ENCODE measurements at places on chromosomes 13 and 19.

- peak; percentile 23 for DNase-seq
These were observed 75.5 kb downstream of the COL4A1 start for GRCh38 chr13:110231348-110232047.

DNA sequence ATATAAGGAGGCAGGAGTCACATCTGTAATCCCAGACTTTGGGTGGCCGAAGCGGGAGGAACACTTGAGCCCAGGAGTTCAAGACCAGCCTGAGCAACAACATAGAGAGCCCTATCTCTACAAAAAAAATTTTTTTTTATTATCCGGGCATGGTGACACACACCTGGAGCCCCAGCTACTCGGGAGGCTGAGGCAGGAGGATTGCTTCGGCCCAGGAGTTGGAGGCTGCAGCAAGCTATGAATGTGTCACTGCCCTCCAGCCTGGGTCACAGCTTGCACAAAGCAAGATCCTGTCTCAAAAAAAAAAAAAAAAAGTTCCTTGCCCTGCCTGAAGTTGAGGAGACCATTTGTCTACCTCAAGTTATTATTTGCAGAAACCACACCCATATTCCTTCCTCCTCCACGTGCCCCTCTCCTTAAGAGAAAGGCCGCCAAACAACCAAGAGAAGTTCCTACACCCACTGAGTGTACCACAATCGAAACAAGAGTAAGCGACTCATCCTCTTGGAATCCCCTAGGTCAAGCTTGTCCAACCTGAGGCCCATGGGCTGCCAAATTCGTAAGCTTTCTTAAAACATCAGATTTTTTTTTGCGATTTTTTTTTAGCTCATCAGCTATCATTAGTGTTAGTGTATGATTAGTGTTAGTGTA is 2.2 kb downstream of the ABCC4 start:
- no peak for DNase-seq

GRCh38 chr13:68057836-68058235 is 827.7 kb upstream of the PCDH9 start:
- DNase-seq, result no peak

DNA sequence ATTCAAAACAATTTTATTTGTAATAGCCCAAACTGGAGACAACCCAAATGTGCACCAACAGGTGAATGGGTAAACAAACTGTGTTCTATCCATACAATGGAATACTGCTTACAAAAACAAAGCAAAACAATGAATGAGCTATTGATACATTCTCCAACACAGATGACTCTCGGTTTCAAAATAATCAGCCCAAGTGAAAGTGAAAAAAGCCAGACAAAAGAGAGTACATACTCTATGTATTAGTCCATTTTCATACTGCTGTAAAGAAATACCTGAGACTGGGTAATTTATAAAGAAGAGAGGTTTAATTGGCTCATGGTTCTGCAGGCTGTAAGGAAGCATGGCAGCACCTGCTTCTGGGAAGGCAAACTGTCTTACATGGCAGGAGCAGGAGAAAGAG is 65.2 kb upstream of the LRCH1 start:
- no peak for DNase-seq

- no peak for DNase-seq
These were observed 8.0 kb upstream of the PRR19 start for GRCh38 chr19:42293948-42294347.

DNA sequence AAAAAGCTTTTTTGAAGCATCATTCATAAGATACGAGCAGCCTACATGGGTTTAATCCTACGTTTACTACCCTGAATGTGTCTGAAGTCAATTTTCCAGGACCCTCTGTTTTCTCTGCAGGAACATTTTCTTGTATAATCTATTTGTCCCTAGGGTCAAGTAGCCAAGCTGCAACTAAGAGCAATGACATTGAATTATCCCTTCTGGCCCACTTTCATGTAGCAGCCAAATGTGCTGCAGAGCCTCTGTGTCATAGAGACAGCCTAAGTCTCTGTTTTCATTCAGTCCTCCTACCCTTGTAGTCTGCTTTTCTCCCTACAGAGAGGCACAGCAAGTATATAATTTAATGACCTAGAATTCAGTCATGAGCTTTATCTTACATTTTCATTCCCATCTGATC is 82.1 kb downstream of the ZAR1L start:
- no peak for DNase-seq

- no peak for DNase-seq
These were observed 16.0 kb downstream of the APBA3 start for GRCh38 chr19:3745363-3746045.

DNA sequence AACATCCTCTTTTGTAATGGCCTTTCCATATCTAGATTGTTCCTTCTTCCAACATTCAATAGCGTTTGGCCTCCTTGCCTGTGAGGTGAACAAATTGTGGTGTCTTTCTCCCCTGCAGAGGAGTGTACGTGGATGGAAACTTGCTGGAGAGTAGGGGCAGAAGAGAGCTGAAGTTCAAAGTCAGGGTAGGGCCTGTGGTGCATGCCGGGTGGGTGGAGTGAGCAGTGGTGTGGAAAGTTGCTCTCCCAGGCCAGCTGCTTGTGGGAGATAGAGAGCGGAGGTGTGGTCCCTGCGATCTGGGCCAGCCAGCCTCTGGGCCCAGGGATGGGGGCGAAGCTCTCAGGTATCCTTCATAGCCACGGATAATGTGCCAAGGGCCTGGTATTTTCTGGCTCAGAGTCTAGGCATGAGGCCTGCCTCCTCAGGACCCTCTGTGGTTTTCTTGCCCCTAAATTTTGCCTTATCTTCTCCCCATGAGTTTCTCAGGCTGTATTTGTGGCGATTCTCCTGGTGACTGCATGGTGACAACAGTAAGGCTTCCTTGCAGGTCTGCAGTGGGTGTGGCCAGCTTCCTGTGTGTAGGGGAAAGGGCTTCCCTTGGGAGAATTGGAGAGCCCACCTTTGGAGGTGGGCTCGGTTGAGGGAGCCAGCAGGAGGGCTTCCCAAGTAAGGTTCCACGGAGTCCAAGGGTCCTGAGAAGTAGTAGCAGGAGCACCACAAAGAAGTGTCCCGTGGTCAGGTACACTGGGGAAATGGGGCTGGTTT is 6.7 kb downstream of the RGCC start:
- DNase-seq, result no peak

DNA sequence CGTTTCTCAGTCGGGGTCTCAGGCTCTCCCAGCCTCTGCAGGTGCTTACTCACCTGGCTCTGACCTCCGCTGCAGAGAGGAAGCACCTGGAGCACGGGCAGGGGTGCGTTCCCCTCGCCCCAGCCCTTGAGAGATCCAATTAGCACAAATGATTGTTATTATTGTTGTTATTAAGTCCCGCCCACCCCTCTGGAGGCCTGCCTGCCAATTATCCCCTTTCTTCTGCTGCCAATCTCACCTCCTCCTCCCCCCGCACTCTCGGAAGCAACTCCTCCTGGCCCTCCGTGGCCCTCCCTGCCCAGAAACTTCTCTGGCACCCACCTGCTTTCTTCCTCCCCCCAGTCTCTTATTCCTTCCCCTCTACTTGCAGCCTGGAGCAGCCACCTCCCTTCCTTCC is 8.8 kb downstream of the ZNF787 start:
- DNase-seq, result no peak

- DNase-seq, result no peak
These were observed 81.8 kb upstream of the STARD13 start for GRCh38 chr13:33367171-33367895.

DNA sequence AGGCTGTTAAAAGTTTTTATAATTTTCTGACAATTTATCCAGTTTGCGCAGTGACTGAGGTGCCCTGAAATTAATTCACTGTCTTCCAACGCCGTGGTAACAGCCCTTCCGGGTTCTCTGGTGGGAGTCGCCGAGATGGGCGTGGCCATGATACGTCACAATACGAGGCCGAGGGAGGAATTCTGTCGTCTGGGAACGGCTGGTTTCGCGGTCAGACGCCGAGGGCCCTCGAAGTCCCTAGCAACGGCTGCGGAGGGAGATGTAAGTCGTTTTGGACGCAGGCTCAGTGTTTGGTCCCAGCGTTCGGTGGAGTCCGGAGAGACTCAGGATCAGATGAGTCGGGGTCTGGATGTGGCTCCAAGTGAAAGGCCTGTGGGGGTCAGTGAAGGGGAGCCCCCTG is 21.7 kb downstream of the ZNF613 start:
- DNase-seq, result no peak

- no peak for DNase-seq
These were observed 209.8 kb downstream of the FGF14 start for GRCh38 chr13:102191951-102192502.

DNA sequence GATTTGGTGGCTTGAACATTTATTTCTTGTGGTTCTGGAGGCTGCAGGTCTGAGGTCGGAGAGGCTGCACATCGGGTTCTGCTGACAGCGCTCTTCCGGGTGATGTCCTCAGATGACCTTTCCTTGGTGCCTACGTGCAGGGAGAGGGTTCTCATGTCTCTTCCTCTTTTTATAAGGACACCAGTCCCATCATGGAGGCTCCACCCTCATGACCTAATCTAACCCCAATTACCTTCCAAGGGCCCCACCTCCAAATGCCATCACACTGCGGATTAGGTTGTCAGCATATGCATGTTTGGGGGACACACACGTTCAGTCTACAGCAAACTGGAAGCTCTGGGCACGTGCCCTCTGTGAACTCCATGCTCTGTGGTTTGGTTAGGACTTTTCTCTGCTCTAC is 338.6 kb downstream of the FGF9 start:
- no peak for DNase-seq

DNA sequence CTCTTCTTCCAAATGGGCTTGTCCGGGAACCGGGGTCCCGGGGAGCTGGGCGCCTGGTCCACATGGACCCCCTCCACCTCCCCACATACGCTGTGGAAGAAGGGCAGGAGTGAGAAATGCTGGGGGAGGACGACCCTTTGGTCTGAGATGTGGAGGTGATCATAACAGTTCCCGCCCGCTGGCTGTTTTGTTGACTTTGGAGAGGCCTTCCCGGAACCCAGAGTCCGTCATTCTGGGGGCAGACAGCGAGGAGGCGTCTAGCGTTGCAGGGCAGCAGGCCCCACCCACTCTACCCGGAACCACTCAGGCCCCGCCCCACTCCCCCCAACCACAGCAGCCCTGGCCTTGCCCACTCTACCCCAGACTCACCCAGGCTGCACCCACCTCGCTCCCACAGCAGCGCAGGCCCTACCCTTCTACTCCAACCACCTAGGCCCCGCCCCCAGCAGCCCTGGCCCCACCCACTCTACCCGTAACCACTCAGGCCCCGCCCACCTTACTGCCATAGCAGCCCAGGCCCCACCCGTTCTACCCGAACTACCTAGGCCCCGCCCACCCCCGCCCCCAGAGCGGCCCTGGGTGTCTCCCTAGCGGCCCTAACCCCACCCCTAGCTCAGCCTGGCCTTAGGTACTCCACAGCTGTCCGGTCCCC is 7.1 kb downstream of the GPR108 start:
- DNase-seq, result no peak

DNA sequence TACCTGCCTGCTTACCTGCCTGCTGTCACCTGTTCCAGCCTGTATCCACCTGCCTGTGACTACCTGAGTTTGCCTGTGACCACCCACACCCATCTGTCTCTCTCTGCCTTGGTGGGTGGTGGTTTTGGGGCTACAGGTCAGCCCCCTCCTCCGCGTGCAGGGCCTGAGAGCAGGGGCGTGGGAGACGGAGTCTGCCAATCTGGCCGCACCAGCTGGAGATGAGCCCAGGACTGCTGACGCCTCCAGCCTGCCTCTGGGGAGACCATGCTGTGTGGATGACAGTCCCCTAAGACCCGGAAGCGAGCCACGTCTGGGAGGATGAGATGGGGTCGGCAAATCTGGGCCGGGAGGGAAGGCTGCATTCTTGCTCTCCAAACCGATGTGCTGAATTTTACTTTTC is 15.9 kb upstream of the KCTD15 start:
- peak; percentile 66 for DNase-seq

- no peak for DNase-seq
These were observed 5.1 kb downstream of the CIC start for GRCh38 chr19:42274065-42274682.

DNA sequence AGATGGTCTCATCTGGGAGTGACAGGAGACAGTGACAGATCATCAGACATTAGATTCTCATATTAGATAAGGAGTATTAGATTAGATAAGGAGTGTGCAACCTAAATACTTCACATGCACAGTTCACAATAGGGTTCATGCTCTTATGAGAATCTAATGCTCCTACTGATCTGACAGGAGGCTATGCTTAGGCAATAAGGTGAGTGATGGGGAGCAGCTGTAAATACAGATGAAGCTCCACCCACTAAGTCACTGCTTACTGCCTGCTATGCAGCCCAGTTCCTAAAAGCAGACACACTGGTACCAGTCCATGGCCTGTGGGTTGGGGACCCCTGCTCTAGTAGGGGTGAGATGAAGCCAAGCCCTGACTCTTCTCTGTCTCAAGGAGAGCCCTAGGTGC is 10.0 kb upstream of the IGFL3 start:
- DNase-seq, result no peak

GRCh38 chr13:37413161-37413560 is 185.4 kb downstream of the POSTN start:
- no peak for DNase-seq

- DNase-seq, result no peak
These were observed 17.8 kb upstream of the TMEM255B start for GRCh38 chr13:113741191-113741668.

- no peak for DNase-seq
These were observed 30.2 kb downstream of the MEIS3 start for GRCh38 chr19:47389150-47389556.

GRCh38 chr13:64866331-64866730 is 2363.8 kb downstream of the PCDH9 start:
- DNase-seq, result no peak

- no peak for DNase-seq
These were observed 4.6 kb upstream of the ZNF414 start for GRCh38 chr19:8518536-8518935.

DNA sequence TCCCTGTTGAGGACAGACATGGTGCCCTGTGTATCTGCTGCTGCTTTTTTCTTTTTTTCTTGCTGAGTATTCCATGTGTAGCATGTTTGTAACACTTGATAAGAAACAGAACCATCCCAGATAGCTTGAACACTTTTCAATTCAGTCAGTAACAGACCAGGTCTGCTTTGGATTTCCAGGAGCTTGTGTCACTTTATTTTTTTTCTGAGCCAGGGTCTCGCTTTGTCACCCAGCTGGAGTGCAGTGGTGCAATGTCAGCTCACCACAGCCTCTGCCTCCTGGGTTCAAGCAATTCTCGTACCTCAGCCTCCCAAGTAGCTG is 43.7 kb downstream of the BBC3 start:
- no peak for DNase-seq

DNA sequence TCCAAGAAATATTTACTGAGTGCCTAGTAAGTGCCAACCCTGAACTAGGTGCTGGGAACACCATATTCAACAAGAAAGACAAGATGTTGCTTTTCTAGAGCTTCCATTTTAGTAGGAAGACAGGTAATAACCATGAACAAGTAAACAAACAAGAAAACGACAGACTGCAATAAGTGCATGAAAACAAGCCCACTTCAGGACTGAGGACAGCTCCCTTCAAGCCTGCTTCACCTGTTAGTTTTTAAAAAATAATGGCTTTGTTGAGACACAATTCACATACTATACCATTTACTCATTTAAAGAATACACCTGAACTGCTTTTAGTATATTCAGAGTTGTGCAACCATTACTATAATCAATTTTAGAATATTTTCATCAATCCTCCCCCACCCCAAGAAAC is 30.4 kb downstream of the CYP4F22 start:
- DNase-seq, result no peak
